HuH-7.5 (cell line): ENCODE measurements at places on chromosomes 2 and 18.

DNA sequence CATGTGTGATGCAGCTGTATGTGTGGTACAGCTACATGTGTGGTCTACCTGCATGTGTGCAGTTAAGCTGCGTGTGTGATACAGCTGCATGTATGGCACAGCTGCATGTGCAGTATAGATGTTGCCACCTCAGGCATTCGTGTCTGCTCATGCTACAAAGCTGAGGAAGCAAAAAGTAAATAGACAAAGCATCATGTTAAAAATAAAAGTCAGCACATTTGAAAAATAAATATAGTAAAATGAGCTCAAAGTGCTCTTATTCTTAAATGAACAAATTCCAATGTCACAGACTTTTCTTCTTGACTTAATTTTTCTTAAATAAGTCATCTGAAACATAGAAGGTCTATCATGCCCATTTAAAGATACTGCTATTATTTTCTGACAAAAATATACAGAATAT lies 519.3 kb upstream of the SOX11 start:
- no peak for DNase-seq

DNA sequence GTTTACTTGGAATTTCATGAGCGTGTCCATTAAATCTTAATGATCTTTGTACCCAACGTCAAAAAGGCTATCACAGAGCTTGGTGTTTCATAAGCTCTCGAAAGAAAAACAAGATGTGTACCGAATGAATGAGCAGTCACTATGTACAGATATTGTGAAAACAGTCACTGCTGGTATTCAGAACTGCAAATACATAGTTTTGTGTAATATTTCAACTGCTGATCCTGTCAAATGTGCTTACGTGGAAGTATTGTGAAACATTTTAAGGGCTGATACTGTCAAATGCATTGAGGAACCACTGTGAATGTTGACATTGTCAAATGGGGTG lies 184.2 kb upstream of the KLHL29 start:
- DNase-seq: peak; percentile 10

GRCh38 chr18:839224-840022 lies 27.4 kb upstream of the YES1 start:
- peak; percentile 89 for DNase-seq

- DNase-seq: no peak
These were observed 23.3 kb downstream of the MPHOSPH10 start for GRCh38 chr2:71153585-71154224.

GRCh38 chr2:170742896-170743529 lies 27.2 kb upstream of the ERICH2 start:
- no peak for DNase-seq

- peak; percentile 55 for DNase-seq
These were observed 102.3 kb downstream of the SPTBN1 start for GRCh38 chr2:54558188-54559005.

GRCh38 chr2:10344105-10345066 lies 41.7 kb downstream of the HPCAL1 start:
- no peak for DNase-seq

DNA sequence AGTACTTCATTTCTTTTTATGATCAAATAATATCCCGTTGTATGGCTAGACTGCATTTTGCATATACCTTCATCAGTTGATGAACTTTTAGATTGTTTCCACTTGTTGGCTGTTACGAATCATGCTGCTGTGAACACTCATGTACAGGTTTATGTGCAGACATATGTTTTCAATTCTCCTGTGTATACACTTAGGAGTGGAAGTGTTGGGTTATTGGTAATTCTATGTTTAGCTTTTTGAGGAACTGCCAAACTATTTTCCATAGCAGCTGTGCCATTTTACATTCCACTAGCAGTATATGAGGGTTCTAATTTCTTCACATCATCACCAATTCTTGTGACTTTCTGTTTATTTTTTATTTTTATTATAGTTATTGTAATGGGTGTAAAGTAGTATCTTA lies 32.1 kb upstream of the LCLAT1 start:
- DNase-seq: no peak

DNA sequence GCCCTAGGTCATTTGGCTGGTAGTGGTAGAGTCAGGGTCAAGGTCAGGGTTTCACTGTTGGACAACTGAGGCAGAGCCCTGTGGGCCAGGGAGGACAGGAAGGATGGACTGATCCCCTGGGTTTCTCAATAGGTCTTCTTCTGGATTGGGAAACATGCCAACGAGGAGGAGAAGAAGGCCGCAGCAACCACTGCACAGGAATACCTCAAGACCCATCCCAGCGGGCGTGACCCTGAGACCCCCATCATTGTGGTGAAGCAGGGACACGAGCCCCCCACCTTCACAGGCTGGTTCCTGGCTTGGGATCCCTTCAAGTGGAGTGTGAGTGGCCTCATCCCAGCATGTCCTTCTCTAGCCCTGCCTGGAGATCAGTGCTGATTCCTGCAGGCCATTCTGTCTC lies 18.1 kb downstream of the VIL1 start:
- no peak for DNase-seq

- DNase-seq: no peak
These were observed 15.7 kb downstream of the CTDP1 start for GRCh38 chr18:79695269-79695668.

GRCh38 chr18:9392726-9393125 lies 58.2 kb downstream of the TWSG1 start:
- DNase-seq: no peak

- DNase-seq: no peak
These were observed 428.8 kb downstream of the ZNF521 start for GRCh38 chr18:24923138-24923537.

- DNase-seq: no peak
These were observed 199.0 kb downstream of the LPIN1 start for GRCh38 chr2:11945139-11946126.

DNA sequence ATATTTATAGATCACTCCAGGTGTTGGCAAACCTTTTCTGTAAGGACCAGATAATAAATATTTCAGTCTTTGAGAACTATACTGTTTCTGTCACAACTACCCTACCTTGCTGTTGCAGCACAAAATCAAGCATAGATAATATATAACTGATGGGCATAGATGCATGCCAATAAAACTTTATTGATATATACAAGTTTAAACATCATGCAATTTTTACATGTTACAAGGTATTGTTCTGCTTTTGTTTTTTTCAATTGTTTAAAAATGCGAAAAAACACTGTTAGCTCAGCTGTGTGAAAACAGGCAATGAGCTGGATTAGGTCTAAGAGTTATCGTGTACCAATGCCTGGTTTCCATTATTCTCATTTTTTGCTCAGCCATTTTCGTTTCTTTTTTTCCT lies 47.6 kb upstream of the FN1 start:
- DNase-seq: no peak

DNA sequence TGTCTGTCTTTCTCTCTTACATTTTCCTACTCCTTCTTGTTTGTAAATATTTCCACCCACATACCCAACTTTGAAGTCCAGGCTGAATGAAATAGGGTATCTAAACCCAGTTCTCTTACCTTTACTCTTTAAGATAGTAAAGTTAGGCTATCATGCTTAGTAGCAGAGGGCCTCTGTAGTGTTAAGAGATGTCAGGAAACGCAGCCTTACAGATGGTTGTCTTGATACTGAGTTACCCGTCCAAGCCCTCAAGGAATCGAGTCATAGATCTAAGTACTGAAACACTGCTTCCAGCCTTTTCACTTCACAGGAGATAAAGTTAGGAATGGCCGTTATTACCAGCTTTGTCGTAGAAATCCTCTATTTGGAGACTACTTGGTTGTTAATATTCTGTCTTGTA lies 24.3 kb downstream of the MRPS9 start:
- no peak for DNase-seq

DNA sequence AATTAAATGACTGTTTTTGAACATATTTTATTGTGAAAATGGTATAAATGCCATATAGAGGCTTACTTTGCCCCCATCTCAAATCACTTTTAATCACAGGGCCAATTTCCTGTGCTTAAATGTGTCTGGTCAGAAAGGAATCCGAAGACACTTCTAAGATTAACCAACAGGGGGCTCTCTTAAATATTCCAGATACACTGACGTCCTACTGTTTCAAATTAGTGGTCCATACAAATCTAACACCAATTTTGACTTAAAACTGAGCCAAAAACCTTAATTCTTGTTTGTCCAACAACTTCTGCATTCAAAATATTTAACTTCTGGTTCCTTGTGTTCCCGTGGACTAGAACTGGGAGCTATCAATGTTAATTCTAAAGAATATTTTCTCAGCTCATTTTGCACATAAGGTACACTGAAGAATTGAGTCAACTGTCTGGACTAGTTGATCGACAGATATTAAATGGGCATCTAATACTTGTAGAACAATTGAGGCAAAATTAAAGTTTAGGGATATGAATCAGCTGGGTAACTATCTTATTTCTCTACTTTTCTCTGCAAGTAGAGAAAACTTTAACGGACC lies 557.5 kb downstream of the ARHGAP15 start:
- no peak for DNase-seq

GRCh38 chr2:149686136-149687051 lies 98.8 kb upstream of the MMADHC start:
- no peak for DNase-seq

- no peak for DNase-seq
These were observed 91.9 kb upstream of the KCNE4 start for GRCh38 chr2:222960126-222960525.

DNA sequence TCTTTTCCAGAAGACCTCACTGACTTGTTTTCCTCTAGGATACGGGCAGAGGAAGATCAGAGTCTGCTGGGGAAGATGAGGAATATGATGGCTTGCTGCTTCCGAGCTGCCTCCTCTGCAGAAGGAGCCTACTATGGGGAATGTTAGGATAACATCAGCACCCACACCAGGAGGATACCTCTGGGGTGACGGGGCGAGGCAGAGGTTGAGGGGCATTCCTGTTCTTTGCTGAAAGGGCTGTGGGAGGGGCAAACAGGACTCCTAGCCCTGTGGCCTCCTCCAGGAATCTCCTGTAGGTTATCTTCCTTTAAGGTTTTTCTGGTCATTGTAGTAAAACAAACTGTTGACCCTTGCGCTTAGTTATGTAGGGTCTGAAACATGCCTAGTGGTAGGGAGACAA lies 102.5 kb downstream of the CRIM1 start:
- DNase-seq: no peak

GRCh38 chr2:160917850-160918249 lies 242.4 kb upstream of the TANK start:
- DNase-seq: no peak

GRCh38 chr2:180359522-180360282 lies 352.6 kb upstream of the CWC22 start:
- DNase-seq: no peak

DNA sequence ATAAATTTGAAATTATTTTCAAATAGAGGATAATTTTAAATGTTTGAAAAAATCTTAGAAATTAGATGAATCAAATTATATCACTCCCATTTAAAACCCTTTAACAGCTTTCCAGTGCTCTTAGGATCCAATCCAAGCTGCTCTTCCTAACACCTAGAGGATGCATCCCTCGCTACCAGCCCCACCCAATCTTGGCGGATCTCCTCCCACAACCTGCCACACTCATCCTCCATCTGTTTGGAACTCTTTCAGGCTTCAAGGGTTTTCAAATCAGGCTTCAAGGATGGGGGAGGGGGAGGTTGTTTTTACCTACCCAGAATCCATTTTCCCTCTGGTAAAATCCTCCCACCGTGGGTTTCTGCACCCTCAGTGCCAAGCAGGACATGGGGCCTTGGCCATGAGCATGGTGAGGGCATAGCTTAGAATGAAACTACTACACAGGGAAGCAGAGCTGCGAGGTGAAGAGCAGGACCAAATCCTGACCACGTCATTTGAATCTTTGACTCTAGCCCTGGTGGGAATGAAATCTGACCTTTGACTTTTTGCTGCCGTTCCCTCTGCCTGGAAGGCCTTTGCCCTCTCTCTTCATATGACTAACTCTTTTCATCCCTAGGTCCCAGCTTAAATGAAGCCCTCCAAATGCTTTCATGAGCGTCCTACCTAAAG lies 113.0 kb upstream of the MAPRE2 start:
- DNase-seq: no peak

GRCh38 chr2:191189112-191189635 lies 38.4 kb upstream of the STAT4 start:
- DNase-seq: no peak

DNA sequence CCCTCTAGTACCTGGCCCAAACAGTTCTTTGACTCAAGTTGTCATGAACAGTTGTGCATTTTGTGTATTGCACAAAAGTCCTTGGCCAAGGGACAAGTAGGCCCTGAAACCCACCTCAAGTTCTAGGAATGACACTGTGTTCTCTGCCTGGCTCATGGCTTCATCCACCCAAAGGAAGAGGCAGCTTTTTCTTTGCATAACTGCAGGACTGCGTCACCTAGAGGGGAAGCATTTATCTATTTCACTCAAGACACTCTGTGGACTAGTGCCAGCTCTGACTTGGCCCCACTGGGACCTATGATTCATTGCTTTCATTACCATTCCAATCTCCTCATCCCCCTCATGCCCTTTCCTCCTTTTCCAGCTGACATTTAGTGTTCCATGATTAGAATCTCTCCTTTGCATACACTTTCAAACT lies 119.3 kb upstream of the SIX2 start:
- DNase-seq: no peak
